ENCODE measurements at places on chromosomes 12 and 14.

GRCh38 chr14:62956413-62956812 lies 88.8 kb downstream of the KCNH5 start:
- no peak for DNase-seq

GRCh38 chr14:54010981-54011380 lies 54.4 kb upstream of the BMP4 start:
- DNase-seq = no peak

GRCh38 chr12:52660934-52661499 lies 9.0 kb upstream of the KRT2 start:
- no peak for DNase-seq

- DNase-seq = no peak
Measured at GRCh38 chr12:131555197-131555846, 155.6 kb upstream of the SFSWAP start.

DNA sequence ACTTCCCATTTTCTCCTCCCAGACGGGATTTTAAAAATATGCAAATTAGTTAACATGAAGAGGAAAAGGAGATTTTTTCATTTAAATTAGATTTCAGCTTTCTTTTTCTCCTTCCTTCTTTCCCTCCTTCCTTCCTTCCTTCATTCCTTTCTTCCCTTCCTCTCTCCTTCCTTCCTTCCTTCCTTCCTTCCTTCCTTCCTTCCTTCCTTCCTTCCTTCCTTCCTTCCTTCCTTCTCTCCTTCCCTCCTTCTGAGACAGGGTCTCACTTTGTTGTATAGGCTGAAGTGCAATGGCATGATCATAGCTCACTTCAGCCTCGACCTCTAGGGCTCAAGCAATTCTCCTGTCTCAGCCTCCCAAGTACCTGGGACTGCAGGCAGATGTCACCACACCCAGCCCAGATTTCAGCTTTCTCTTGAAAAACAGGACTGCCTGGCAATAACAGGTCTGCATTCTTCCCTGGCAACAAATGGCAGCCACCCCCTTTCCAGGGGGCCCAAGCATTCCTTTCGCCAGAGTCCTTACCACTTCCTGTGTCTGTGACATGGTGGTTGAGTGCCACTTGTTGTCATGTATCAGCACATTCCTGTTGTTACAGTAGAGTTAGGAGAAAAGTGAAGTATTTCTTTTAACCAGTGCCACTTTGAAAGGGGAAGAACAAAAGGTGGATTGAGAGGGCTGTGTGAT lies 119.1 kb downstream of the PTPN11 start:
- no peak for DNase-seq

- no peak for DNase-seq
Measured at GRCh38 chr14:90569201-90569600, 172.4 kb downstream of the CALM1 start.

- no peak for DNase-seq
Measured at GRCh38 chr14:105470350-105471296, 4.0 kb upstream of the CRIP2 start.

- no peak for DNase-seq
Measured at GRCh38 chr12:58920102-58920960, at the start of gene LRIG3. LRIG3 (minus strand) TSS chr12:58920504; CDS start chr12:58920235, 269 bp downstream.

DNA sequence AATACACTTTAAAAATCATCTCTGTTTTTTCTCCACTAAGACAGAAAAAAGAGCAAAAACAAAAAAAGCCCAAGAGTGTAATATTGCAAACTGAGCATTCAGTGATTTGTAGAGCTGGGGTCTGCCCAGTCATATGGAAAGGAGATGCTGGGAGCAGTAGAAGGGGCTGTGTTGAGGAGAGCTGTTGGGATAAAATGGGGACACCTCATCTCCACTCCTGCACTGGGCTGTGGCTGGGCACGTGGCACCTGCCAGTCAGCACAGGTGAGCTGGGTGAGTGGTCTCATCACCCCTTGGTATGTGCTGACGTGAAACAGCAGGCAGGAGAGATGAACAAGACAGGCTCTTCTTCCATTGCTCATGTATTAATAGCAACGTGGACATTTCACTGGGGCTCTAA lies 217.4 kb downstream of the C12orf42 start:
- DNase-seq = no peak

DNA sequence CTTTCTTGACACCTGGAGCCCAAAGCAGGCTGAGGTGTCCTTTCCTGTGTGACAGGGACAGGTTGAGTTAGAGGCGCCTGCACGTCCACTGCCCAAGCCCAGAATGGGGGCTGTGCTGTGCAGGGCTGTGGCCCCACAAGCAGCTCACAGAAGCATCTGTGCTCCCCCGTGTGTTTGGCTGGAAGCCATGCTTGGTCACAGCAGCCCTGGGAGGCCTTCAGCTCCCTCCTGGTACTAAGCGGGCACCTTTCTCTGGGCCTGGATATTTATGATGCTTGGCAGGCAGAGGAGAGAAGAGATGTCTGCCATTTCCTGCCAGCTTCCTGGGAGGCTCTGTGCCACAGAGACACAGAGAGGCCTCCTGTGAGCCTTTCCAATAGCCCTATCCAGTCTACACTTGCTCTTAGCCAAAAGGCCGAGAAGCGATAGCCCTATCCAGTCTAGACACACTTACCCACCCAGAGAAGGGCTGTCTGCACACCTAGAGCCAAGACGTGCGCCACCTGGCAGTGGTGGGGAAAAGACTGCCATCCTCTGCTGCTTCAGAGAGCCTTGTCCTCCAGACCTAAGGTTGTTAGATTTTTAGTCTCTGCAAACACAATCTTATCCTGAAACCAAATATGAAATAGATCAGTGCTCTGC lies 117.4 kb downstream of the GCH1 start:
- DNase-seq = no peak

- DNase-seq = no peak
Measured at GRCh38 chr12:25574761-25575160, 21.7 kb upstream of the LMNTD1 start.

- no peak for DNase-seq
Measured at GRCh38 chr14:51308866-51309265, 68.8 kb downstream of the TMX1 start.

- no peak for DNase-seq
Measured at GRCh38 chr12:16785524-16785923, 179.6 kb upstream of the LMO3 start.

GRCh38 chr12:43112101-43112920 lies 439.7 kb downstream of the ADAMTS20 start:
- no peak for DNase-seq

DNA sequence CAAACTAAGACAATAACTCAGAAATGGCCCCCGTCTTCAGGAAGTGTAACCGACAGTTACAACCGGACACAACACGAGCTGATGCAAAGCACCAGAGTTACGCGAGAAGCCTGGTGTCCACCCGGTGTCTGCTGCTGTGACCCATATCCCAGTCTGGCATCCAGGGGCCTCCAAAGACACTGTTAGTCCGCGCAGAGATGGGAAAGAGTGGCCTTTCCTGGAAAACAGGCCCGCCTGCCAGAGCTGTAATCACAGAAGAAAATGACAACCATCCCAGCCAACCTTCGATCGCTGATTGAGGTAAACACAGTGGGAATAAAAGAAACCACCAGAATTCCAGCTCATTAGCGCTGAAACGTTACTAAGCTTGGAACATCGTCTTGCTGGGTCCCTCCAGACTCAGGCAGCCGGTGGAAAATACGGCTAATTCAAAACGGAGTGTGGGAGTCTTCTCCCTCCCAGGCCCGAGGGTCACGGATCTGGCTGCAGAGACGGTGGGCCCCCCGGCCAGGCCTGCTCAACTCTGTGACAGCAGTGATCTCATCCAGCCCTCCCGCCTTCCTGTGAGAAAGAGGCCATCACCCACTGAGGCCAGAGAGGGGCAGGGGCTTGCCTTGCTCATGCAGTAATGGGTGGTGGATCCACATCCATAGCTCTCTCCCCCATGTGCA lies 273.9 kb upstream of the RTL1 start:
- DNase-seq = no peak

GRCh38 chr12:30965613-30965985 lies 39.1 kb downstream of the TSPAN11 start:
- DNase-seq = no peak

- no peak for DNase-seq
Measured at GRCh38 chr12:118287728-118288127, 85.0 kb downstream of the TAOK3 start.

DNA sequence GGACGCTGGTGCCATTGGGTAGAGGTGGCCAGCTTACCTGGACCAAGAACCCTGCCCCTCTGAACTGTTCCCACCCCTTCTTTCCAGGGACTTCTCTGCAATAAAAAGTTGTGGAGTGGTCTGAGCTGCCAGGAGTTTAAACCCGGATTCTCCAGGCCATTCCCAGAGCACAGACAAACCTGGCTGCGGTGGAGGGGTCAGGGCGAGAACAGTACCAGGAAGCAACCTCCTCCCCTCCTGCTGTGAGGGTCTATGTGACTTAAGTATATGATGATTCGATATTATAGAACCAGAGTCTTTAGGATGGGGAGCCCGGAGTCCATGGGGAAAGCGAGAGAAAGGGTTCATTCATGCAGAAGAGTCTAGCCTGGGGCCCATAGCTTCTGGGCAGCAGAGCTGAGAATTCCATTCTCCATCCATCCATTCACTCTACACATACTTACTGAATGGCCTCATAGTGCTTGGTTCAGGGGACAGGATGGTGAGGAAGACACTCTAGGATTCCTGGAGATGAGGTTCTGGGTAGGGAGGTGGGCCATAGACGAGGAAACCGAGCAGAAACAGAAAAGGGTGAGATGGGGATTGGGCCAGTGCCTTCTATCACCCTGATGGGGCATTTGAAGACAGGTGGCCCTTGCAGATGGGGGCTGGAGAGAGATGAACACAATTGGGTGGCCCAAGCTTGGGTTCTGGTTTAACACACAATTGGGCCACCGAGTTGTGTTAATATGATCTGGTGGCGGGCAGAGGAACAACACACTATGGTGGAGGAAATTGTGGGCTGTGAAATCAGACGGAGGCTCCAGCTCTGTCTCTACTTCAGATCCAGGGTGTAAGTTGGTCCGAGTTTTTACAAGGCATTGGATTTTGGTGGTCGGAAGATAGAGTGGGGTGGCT lies 5.2 kb downstream of the KRT86 start:
- DNase-seq = no peak

GRCh38 chr12:3832738-3833137 lies 40.5 kb downstream of the PARP11 start:
- DNase-seq = no peak

DNA sequence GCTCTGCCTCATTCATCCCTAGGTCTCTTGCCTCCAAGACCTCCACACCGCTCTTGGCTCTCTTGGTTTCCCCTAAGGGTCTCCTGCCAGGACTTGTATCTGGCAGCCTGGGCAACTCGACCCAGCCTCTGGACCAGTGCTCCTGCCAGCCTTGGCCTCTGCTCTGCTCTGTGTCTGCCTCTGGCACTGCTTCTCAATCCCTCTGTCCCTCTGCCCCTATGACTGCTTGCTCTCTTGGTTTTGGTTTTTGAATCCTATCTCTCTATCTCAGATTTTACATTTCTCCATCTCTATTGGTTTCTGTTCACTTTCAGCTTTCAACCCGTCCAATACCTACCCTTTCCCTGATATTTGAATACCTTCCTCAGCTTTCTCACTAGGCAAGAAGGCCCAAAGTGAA lies 6.3 kb downstream of the ITGA5 start:
- no peak for DNase-seq

Data from stimulated activated CD8-positive, alpha-beta memory T cell treated with anti-CD3 and anti-CD28 coated beads, Interleukin-15, amount 100 ng/mL, for 24 hours (primary cell).